Hypothalamus (tissue), 51 donors: ENCODE measurements at places on chromosomes 16 and 17.

GRCh38 chr16:22970209-22970865 is 156.4 kb downstream of the HS3ST2 start:
- DNase-seq: no peak

- no peak for DNase-seq
Observed at GRCh38 chr17:43333433-43333943, 65.3 kb upstream of the ARL4D start.

GRCh38 chr16:85612801-85613603 is at the start of gene GSE1:
TSS of gene GSE1 (plus strand) at chr16:85613322. CDS start at chr16:85613392, 70 bp downstream.
- peak; percentile 66 for DNase-seq

- no peak for DNase-seq
Observed at GRCh38 chr17:82907797-82908542, 68.1 kb upstream of the ZNF750 start.

DNA sequence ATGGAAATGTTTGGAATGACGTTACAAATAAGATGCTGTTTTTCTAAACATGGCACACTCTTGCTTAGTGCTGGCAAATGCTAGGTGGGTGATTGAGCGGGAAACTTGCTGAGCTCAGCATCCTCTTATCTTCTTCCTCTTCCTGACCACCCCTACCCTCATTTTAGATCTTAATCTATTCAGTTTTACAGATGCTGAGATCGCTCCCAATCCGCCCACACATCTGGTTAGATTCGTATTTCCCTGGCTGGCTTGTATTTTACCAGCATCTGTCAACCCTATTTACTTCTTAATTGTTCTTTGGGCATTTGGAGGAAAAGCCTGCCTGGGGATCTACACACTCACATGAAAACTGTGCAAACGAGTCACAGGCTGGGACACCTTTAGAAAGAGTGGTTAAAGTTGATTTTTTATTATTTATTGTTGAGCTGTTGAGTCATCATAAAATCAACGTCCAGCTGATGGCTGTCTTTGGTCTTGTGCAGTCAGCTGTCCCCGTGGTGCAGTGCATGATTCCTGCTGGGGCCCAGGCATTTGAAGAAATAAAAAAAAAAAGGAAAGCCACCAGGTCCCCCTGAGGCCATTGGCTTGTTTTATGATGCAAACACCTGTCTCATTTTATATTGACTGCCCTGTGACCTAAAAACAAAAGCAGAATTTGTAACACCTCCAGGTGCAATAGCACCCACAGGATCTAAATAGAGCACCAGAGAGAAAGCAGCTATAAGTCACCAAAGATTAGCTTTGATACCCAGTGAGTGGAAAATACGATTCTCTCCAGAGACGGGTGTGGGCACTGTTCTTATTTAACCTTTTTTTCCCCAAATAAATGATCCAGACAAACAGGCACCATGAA is 258.6 kb downstream of the HS3ST3B1 start:
- DNase-seq: no peak

DNA sequence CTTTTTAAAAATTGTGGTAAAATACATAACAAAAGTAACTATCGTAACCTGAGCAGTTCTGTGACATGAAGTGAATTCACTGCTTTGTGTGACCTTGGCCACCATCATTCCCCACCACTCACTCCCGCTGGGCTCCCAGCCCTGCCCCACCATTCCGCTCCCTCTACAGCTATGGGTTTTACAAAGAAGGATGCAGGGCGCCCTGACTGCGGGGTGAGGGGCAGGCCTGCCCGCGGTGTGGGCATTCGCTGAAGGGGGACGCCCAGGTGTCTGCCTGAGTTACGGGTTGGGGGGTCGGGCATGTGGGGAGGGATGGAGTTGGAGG is at the start of gene CEMP1:
TSS of gene CEMP1 (minus strand) at position 38 of the 325 bp plus-strand sequence. CDS start 335 bp downstream, outside the sequence.
- DNase-seq: no peak

DNA sequence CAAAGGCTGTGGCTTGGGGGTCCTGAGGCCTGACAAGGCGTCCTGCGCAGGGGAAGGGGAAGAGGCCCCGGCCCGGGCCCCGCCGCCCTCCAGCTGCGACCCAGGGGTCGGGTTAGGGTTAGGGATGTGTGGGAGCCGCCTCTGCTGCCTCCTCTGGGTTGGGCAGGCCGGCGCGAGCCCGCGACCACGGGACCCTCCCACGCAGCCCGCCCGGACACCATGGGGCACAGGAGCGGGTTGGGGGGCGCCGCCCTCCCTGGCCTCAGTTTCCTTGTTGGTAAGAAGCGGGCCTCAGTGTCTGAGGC is 386 bp downstream of the CIAO3 start:
- no peak for DNase-seq

- peak; percentile 51 for DNase-seq
Observed at GRCh38 chr17:34579017-34579946, at the start of gene TMEM132E. TSS of gene TMEM132E (plus strand) at chr17:34579582. CDS start at chr17:34581077, 1,495 bp downstream.

GRCh38 chr16:72935896-72936295 is 112.0 kb downstream of the ZFHX3 start:
- no peak for DNase-seq

GRCh38 chr16:67551972-67552371 is 10.4 kb upstream of the CTCF start:
- DNase-seq: no peak

GRCh38 chr16:69840975-69841374 is 78.8 kb downstream of the WWP2 start:
- no peak for DNase-seq

- no peak for DNase-seq
Observed at GRCh38 chr17:63701868-63702720, 2.2 kb upstream of the LIMD2 start.

GRCh38 chr16:64089697-64090096 is 1032.2 kb downstream of the CDH11 start:
- no peak for DNase-seq

DNA sequence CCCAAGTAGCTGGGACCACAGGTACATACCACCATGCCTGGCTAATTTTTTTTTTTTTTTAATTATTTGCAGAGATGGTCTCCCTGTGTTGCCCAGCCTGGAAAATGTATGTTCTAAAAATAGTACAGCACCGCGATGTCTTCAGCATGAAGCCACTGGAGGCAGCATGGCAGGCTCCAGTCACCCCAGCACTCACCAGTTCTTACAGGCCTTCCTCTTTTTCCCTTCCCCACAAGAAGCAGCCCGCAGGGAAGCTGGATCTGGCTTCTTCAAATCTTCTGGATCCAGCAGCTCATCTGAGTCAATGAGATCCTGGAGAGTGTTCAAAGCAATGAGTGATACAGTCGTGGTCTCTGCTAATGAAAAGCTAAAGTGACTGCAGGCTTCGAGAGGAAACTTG is 16.2 kb downstream of the CIAPIN1 start:
- DNase-seq: no peak

GRCh38 chr17:72485596-72485995 is 364.8 kb downstream of the SOX9 start:
- no peak for DNase-seq

DNA sequence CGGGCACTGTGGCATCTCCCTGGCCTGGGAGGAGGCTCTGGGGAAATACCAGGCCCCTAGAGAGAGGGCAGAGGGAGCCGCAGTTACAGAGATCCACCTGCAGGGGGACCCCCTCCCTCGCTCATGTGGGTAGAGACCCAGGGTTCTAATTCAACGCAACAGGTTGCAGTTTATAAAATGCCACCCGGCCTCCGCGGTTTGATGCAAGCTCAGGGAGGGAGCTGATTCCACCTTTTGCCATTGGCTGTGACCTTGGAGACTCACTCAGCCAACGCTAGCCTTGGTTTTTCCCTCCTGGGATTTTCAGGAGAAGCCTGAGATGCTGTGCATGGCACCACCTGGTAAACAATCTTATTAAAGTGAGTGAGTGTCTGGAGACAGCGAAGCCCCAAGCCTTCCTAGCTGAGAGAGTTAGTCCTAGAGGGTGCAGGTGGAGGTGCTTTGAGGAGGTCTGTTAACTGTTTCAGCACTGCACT is 12.1 kb downstream of the TTLL6 start:
- no peak for DNase-seq

GRCh38 chr17:15171167-15172047 is 93.7 kb downstream of the PMP22 start:
- peak; percentile 46 for DNase-seq

- DNase-seq: no peak
Observed at GRCh38 chr17:7707858-7708750, 3.1 kb downstream of the EFNB3 start.

DNA sequence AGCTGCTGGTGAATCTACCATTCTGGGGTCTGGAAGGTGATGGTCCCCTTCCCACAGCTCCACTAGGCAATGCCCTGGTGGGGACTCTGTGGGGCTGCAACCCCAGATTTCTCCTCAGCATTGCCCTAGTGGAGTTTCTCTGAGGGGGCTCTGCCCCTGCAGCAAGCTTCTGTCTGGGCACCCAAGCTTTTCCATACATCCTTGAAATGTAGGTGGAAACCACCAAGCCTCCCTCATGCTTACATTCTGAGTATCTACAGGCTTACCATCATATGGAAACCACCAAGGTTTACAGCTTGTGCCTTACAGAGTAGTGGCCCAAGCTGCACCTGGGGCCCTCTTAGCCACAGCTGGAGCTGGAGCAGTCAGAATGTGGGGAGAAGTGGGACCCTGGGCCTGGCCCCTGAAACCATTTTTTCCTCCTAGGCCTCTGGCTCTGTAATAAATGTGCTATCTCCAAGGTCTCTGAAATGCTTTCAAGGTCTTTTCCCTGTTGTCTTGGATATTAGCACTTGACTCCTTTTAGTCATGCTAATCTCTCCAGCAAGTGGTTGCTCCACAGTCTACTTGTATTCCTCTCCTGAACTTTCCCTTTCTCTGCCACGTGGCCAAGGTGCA is 19.6 kb upstream of the DLX3 start:
- no peak for DNase-seq

DNA sequence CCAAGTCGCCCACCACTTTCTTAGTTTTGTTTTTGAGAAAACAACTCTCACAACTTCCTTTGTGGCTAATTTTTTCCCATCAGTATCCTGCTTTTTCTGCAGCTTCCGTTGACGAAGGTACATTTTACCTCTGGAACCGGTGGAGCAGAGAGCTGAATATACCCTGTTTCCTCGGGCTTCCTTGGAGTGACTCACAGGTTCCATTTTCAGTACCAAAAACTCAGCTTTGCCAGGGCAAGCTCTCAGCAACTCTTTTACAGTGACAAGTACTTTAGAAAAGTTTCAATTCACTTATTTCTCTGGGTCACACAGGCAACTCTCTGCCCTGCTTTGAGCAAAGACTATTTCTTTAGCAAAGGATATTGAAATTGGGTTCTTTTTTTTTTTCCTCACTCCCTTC is 318.9 kb downstream of the SNX29 start:
- no peak for DNase-seq

DNA sequence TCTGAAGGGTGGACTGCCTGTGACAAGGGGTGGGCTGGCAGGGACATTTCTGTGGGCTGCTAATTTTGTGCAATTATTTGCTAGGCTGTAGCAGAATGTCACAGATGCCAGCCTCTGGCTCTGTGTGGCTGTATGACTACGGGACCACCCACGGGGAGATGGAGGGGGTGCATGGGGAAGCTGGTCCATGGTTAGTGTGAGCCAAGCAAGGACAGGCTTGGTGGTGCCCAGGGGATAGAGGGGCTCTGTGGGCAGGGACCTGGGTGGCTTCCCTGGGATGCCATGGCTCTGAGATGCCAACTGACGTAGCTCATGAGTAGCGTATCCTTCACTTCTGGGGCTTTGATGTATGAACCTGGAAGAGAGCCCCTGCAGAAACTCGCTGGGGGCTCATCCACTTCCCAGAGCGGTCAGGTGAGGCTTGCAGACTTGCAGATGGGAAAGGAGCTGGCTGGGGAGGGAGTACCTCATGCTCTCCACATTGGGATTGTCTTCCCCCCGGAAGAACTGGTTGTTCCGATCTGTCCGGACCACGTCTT is 87.2 kb downstream of the TBC1D16 start:
- DNase-seq: no peak

GRCh38 chr17:67393809-67394397 is 16.8 kb downstream of the PITPNC1 start:
- no peak for DNase-seq

DNA sequence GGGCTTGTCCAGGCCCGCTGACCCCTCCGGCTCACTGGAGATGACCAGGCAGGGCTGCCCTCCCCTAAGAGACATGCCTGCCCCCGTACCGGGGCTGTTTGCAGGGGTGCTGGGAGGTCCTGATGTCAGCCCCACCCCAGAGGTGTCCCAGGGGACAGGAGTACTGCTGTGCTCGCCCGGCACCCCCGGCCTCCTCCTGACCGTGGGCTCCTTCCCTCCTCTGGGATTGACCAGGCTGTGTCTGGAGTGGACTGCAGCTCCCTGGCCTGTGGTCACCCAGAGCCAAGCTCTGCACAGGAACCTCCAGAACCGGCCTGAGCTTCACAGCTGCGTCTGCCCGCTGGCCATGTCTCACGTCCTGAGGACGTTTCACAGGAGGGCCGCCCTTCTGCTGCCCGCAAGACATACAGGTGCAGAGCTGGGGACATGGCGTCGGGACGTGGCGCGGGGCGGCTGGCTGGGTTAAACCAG is 53.2 kb downstream of the LMF1 start:
- no peak for DNase-seq

DNA sequence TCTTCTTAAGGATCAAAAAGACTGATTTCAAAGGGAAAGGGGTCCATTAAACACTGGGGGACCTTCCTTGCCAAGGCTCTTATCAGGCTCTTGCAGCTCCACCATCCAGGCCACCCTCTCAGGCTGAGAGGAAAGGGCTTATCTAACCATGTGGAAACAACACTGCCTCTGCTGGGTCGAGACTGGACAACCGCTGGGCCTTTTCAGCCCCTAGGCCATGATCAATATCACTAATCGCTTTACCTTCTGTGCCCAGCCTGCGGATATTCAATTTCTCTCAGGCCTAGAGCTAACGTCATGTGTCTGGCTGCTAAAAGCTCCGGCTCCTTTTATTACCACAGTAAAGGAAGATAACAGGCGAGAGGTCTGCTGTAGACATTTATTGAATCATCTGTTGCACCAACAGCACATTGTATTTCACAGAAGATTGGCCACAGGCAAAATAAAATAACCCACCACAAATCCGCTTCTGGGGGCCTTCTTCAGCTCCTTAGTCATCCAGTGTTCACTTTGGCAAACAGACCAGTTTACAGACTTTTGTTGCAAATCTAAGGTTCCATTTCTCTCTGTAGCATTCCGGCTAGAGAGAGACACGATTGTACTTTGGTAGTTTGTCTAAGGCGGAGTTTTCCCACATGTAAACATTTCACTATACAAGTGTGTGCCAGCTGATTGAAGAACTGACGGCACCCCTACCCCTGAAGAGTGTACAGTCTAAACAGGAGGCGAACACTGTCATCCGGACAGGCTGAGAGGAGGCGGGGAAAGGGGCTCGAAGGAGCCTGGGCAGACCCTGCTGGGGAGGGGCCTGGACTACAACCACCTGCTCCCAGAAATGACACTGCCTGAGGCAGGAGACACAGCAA is 13.9 kb downstream of the CYB561 start:
- no peak for DNase-seq
